ENCODE measurements at places on chromosomes 4 and X.

DNA sequence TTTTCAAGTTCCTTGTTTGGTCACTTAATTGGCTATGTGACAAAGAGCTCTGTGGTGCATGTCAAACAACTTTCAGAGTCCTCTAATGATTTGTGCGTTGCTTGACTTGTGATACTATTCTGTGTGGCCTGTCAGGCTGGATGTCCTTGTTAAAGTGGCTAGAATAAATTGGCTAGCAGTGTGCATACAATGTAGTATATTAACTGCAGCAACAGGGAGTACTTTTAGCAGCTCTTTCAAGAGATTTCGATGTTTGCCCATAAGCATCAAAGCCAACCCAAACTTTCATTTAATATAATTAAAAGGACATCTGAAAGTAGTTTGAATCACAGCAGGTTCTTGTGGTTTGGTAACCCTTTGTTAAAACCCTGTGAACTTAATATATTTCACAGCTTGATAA, 718.9 kb downstream of the ADGRL3 start:
- DNase-seq, result no peak

GRCh38 chrX:109691277-109691676, 41.8 kb downstream of the ACSL4 start:
- no peak for DNase-seq

GRCh38 chrX:40908026-40908425, 172.7 kb upstream of the MED14 start:
- no peak for DNase-seq

- no peak for DNase-seq
Observed at GRCh38 chr4:94168321-94168720, 39.3 kb upstream of the SMARCAD1 start.

Data from activated T-cell treated with anti-CD3 and anti-CD28 coated beads for 4 hours (primary cell).